Dermis blood vessel endothelial cell (primary cell): ENCODE measurements at places on chromosomes 6 and 20.

GRCh38 chr20:53302695-53303412, 290.8 kb downstream of the ZNF217 start:
- DNase-seq, result no peak

DNA sequence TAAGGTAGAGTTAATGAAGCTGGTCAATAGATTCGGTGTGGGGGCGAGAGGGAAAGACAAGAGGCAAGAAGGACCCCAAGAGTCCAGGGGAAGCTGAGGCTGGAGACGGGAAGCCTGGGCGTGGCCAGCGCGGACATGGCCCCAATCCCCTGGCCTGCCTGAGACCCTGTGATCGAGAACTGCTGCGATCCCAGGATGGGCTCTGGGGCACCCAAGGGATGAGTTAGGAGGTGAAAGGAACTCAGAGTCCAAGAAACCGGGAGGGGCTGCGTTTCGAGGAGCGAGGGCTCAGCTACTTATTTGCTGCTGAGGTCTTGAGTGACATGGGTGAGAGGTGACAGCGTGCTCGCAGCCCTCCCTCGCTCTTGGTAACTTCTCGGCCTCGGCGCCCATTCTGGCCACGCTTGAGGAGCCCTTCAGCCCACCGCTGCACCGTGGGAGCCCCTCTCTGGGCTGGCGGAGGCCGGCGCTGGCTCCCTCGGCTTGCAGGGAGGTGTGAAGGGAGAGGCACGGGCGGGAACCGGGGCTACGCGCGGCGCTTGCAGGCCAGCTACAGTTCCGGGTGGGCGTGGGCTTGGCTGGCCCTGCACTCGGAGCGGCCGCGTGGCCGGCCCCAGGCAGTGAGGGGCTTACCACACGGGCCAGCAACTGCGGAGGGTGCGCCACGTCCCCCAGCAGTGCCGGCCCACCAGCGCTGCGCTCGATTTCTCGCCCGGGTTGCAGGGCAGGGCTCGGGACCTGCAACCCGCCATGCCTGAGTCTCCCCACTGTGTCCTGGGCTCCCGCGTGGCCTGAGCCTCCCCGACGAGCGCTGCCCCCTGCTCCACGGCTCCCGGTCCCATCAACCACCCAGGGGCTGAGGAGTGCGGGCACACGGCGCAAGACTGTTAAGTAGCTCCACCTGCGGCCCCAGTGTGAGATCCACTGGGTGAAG, 58.2 kb downstream of the IRF4 start:
- no peak for DNase-seq

GRCh38 chr6:28658475-28659249, 133.0 kb downstream of the GPX5 start:
- DNase-seq, result no peak

GRCh38 chr6:139597771-139598755, 223.6 kb upstream of the CITED2 start:
- no peak for DNase-seq

DNA sequence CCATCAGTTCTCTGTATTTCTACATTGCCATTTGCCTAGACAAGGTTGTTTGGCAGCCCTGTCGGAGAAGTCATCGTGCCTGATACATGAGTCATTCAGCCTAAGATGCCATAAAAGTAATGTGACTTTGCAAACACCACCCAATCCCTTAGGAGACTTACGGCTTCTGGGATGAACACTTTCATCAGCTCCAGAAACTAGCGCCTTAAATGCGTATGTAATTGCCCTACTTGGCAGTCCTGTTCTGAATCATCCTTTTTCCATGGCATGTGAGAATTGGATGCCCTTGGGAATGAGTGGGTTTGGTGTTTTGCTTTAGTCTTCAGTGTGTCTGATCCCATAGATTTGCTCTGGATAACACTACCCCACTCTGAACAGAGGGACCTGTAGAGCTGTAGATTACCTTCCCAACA, 158.5 kb downstream of the SASH1 start:
- peak; percentile 74 for DNase-seq

DNA sequence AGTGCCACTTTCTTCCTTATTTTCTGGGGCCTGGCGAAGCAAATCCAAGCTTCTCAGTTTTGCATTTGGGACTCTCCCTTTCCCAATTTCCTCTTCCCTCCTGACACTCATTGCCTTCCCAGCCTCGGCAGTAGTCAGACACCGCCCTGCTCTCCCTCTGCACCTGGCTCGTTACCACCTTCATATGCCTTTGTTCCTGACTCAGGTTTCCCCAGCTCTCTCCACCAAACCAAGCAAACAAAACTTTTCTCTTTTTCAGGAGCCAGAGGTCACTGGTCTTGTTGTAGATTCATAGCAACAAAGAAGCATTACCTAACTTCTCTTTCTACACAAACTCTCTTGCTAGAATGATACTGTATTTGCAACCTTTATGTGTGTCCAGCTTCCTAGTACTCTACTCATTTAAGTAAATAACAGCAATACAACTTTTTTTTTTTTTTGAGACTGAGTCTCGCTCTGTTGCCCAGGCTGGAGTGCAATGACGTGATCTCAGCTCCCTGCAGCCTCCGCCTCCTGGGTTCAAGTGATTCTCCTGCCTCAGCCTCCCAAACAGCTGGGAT, 9.0 kb upstream of the ZC3H12D start:
- DNase-seq, result no peak

DNA sequence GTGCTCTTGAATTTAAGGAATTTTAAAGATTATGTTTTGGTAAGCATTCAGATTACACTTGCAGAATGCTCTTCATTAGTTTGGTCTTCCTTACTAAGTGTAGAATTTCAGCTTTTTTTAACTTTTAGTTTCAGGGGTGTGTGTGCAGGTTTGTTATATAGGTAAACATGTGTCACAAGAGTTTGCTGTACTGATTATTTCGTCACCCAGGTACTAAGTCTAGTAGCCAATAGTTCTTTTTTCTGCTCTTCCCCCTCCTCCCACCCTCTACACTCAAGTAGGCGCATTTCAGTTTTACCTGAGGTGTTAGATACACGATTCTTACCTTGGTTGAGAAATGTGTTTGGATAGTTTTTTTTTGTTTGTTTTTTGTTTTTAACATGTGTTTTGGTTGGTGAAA, 68.3 kb downstream of the AFG1L start:
- DNase-seq, result no peak

GRCh38 chr6:52872031-52872430, 31.4 kb upstream of the GSTA5 start:
- no peak for DNase-seq

- peak; percentile 47 for DNase-seq
Observed at GRCh38 chr6:42452171-42453030, 675 bp upstream of the TRERF1 start.

DNA sequence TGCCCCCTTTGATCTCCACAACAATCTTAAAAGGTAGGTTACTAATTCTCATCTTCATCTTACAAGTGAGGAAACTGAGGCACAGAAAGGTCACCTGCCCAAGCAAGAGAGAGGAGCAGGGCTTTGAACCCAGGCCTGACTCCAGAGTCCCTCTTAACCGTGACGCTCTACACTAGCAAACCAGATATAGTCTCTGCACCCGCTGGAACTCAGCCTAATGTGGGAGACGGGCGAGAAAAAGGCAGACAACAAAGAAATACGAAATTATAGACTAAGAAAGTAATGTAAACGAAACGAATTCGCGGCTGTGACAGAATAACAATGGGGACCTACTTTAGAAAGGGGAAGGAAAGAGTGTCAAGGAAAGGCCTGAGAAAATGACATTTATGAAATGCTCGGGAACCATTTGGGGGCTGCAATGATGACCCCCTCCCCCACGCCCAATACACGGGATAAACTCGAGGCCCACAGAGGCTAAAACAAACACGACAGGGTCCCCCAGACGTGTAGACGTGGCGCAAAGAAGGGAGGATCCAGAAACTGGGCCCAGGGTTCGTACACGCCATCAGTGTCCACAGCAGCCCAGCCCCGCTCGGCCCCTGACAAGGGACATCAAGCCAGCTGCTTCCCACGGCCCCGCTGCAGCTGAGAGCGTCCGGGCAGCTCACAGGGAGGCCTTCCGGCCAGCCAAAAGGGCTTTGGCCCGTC, 637 bp downstream of the TRPC4AP start:
- DNase-seq, result peak; percentile 45

DNA sequence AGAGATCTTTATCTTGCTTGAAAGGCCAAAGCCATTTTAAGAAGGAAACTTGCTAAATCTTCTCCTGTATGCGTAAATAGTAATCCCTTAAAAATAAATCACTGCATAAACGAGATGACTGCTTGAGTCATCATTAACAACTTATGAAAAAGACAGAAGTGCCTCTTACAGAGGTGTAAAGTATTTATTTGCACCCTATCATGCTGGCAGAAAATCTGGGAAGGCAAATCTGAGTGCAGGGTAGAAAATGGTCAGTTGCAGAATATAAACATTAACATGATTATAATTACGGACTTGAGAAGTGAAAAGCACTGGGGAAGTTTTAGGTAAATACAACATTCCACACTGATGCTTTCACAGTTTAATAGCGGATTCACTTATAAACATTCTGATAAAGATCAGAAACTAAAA, 67.5 kb upstream of the FBXO30 start:
- DNase-seq, result no peak
